ENCODE measurements at places on chromosomes 7 and 10. TPM values are rescaled to one million over a fixed set of nuclear protein-coding genes. Genes with fewer than 3 reads are reported as not detected.
A peak's percentile ranks its signal among the peaks of the same experiment; 100 is the strongest.

The COL17A1 gene
- total RNA-seq: under 0.01 TPM

DNA sequence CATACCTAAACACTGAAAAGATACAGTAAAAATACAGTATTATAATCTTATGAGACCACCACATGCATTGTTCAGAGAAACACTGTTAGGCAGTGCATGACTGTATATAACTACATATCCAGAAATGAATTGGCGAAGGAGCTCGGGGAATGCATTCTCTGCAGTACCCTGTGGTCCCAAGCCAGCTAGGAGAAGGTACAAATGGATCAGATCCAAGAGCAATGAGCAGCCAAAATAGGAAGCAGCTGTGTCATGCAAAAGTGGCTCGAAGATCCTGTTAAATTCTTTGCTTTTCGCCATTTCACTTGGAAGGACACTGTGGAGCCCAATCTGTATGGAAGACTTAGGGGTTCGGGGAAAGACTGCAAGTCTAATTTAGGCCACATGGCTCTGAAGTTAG is 334.8 kb downstream of the TNS3 start:
- no peak for DNase-seq

The EIF5AL1 gene
- total RNA-seq: 0.72 TPM

GRCh38 chr7:84665339-84665738 is 470.8 kb upstream of the SEMA3A start:
- no peak for DNase-seq

DNA sequence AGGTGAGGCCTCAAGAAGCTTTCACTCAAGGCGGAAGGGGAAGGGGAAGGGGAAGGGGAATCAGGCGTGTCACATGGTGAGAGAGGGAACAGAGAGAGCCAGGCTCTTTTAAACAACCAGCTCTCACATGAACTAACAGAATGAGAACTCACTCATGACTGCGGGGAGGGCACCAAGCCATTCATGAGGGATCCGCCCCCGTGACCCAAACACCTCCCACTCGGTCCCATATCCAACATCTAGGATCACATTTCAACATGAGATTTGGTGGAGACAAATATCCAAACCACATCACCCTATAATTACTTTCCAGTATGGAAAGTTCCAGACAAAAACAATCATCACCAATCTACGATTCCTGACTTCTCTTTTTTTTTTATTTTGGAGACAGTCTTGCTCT is 22.9 kb downstream of the HIP1 start:
- no peak for DNase-seq

The CSTF2T gene
- 14.8 TPM for total RNA-seq

GRCh38 chr7:113446791-113447190 is 328.4 kb upstream of the SMIM30 start:
- DNase-seq: no peak

GRCh38 chr7:96250776-96251361 is 71.0 kb downstream of the SLC25A13 start:
- no peak for DNase-seq

The DLG5 gene
- total RNA-seq: 51.6 TPM

- DNase-seq: no peak
Observed at GRCh38 chr7:137080516-137081203, 212.2 kb downstream of the CHRM2 start.

DNA sequence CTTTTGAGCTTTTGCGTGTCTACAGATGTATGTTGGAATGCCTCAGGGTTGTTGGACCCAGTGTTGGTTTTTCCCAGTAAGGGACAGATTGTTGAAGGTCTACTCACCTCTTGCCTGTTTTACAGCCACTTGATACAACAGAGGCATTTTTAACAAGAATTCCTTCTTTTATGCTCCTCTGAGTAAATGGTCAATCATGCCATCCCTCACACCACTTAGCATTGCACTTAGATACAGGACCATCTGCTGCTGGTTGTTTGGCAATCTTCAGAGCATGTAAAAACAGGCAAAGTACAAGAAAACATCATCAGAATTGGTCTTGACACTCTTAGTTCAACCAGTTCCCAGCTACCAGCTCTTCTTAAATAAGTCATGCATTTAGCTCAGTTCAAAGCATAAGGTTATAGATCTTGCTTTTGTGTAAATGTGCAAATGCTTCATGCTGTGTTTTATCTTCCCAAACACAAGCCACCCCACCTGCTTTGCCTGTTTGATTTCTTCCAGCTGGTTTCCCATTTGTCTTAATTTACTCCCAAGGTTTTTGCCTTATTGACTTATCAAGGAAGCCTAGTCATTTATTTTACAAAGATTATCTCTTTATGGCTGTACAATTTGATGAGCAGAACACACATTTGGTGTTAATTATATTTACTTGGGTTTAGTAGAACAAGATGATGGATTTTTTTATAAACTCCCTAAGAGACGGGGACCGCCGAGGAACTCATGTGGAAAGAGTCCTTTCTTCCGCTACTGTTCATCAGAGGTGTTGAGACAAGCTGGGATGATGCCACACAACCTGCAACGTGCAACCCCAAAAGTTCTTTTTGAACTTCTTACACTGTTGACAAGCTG is 136.6 kb downstream of the AHR start:
- no peak for DNase-seq

- no peak for DNase-seq
Observed at GRCh38 chr10:43131906-43132305, 6.3 kb upstream of the CSGALNACT2 start.

DNA sequence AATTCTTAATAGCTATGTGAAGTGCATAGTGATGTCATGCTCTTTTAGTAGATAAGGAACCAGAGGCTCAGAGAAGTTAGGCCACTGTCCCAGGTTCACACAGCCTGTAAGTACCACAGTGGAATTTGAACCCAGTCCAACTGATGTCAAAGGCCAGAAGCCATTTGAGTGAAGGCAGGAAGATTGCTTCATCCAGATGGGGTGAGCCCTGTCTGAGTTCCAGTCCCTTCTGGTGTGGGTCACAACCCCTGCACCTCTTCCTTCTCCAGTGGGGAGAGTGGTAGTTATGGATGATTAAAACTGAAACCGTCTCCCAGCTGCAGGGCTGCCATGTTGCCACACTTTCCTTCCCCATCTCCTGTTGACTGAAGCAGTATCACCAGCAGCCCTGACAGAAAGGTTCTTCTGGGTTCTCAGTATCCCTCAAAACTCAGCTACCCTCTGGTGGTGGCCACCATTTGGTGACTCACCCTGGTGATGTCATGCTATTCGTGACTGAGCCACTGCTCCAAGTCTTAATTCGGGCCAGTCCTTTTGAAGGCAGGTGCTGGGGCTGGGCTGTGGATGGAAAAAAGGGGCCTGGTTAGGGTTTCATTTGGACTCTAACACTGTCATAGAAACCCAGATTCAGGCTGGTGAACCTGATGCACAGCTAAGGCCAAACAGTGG is 1.5 kb upstream of the C10orf95 start:
- DNase-seq: peak; percentile 94

Measured in osteoblast (primary cell).